Naive thymus-derived CD4-positive, alpha-beta T cell (primary cell): ENCODE measurements at places on chromosomes 12 and 14.
A peak's percentile ranks its signal among the peaks of the same experiment; 100 is the strongest.

GRCh38 chr12:104928036-104928745, 29.9 kb downstream of the SLC41A2 start:
- no peak for DNase-seq

DNA sequence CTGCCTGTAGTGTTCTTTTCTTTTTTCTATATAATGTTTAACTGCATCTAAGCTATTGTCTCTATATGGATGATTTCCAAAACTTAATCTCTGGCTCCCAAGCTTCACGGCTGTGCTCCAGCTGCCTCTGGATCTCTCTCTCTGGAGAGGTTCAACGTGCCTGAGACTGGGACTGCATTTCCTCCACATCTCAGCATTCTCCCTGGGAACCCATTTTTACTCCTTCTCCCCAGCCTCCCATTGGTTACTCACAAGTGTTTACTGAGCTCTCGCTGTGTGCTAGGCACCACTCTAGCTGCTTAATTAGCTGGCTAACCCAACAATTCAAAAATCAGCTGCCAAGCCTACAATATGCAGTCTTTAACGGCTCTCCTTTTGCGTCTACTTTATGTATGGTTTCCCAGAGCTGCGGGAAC, 34.7 kb downstream of the FBXL14 start:
- DNase-seq: no peak

- no peak for DNase-seq
Observed at GRCh38 chr12:58882826-58883225, 37.5 kb downstream of the LRIG3 start.

- DNase-seq: no peak
Observed at GRCh38 chr14:100873096-100873482, 30.4 kb downstream of the RTL1 start.

DNA sequence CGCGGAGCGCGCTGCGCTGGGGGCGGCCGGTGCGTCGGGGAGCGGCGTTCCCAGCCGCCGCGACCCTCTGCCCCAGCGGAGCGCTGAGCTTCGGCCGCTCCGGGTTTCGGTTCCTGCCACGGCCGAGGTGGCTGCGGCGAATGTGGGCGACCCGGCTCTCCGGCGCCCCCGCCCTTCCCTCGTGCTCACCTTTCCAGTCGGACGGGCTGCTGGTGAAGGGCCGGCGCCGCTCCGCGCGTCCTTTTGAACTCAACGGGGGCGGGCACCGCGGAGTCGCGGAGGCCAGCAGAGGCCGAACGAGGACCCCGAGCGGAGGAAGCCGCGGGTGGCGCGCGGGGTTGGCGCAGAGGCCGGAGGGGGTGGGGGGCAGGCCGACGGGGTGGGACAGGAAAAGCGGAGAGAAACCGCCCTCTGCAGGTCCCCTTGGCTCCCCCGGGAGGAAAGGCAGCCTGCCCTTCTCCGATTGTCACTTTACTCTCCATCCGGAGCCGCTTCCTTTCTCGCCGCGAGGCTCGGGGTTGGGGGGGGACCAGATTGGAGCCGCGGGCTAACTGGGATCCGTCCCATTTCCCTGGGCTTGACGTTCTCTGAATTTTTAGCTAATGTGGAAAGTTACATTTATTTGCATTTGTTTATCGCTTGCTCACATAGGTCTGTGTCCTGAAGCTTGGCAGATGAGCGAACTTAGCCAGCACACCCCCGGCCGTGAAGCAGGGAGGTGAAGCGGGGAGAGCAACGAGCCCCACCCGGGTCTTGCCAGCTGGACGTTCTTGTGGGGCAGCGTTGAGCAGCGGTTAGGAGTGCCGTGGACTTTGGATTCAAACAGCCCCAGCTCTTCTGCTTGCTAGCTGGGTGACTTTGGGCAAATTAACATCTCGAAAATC, at the start of gene SMAGP:
Gene SMAGP, minus strand, starts transcription at position 349 of the 884 bp plus-strand sequence. CDS start 1,137 bp downstream, outside the sequence.
- peak; percentile 30 for DNase-seq

DNA sequence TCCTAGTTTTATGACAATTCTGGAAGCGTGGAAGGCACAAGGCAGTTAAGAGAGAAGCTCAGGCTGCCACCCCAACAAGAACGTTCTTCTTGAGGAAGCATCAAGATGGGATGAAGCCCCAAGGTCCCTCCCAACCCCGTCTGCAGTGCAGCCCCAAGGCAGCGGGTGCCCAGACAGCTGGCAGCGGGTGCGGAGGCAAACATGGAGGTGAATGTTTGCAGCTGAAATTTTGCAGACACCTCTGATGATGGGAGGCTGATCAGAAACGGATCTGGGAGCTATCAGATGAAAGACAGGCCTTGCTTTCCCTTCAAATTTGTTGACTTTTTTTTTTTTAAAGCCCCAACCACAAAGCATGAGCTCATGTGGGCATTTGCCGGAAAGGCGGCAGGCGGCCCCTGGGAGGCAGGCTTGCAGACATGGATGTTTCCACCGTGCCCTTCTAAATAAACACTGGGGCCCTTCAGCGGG, 230.7 kb upstream of the RTL1 start:
- no peak for DNase-seq

- DNase-seq: no peak
Observed at GRCh38 chr12:15837141-15837790, 44.9 kb upstream of the STRAP start.

DNA sequence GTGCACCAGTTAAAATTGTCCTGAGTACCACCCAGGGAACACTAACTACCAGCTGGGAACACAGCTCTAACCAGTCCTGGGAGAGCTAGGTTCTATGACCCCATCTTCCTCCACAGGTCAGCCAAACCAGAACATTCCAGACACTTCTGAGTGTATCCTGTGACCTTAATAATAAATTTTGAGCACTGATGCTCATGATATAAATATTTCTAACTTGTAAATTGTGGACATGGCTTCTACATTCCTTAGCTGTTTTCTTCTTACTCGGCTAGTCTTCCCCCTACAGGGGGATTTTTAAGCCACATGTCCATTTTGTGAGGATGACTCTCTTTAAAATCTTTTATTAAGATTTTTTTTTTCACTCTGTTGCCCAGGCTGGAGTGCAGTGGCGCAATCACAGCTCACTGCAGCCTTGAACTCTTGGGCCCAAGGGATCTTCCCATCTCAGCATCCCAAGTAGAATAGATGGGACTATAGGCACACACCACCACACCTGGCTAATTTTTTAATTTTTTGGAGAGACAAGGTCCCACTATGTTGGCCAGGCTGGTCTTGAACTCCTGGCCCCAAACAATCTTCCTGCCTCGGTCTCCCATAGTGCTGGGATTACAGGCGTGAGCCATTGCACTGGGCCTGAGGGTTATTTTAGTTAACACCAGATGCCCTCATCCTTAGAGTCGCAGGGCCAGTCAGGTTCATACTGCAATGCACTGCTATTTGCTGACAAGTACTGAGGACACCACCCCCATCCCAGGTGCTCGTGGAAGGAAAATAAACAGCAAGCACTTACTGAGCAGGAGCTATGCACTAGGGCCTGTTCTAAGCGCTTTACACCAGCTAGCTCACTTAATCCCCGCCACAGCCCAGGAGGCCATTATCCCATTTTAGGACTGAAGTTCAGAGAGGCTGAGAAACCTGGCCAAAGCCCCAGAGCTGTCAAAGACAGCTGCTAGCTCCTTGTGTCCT, 142.6 kb upstream of the NCOR2 start:
- no peak for DNase-seq

GRCh38 chr12:109998241-109998903, 858 bp upstream of the ANKRD13A start:
- no peak for DNase-seq

DNA sequence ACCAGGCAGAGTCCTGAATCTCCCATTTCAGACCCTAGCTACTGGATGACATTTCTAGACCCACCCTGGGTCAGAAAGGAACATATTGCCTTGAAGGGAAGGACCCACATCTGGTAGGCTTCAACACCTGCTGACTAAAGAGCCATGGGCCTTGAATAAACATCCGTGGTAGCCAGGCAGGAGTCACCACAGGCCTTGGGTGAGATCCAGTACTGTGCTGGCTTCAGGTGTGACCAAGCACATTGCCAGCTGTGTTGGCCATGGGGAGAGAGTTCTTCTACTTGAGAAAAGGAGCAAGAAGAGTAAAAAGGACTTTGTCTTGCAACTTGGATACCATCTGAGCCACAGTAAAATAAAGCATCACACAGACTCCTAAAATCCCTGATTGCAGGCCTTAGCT, 332.6 kb downstream of the SLC16A7 start:
- DNase-seq: no peak

DNA sequence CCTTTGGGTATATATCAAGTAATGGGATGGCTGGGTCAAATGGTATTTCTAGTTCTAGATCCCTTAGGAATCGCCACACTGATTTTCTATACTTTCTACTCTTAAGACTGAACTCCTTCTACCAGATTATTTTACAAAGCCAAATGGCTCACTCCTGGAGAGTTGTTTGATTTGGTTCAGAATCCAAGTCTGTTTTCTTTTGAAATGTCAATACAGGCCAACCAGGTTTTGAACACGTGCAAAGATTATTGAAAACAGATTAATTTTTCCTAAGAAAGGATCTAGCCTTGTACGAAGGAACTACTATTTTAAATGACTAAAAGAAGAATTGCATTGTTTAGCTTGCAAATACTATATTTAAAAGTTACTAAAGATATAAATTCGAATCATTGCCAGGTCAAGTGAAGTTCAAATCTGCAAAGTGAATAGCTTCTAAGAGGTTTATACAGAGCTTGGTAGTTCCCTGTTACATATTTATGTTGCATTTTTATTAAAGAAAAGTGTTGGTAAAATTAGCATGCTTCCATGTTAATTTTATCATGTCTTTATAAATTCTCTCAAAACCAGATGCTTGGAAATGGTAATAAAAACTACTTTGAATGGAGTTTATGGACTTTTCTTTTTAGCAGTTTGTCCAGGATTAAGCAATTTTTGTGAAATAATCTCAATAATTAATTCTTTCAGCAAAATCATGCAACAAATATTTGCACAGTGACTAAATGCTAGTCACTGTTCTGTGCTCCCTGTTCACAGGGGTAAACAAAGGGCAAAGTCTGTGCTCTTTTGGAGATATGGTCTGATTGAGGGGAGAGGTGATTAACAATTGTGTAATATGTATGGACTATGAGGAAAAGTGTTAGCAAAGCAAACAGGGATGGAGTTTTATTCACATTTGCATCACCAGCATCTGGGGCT, 38.9 kb downstream of the GPR65 start:
- DNase-seq: no peak

DNA sequence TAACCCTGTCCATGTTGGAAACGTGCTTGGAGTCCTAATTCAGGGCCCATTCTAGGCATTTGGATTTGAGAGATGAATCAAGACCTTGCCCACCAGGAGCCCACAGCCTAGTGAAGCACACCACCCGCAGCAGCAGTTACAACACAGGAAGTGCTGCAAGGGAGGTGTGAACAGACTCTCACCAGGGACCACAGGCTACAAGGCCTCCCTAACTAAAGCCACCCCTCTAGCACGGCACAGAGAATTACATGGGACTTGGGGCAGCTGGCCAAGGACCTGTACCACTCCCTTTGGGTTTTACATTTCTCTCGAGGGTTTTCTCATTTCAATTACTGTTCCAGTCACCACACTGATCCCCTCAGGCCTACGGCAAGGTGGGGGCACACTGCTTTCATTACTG, 49.5 kb upstream of the FOXN3 start:
- DNase-seq: no peak

DNA sequence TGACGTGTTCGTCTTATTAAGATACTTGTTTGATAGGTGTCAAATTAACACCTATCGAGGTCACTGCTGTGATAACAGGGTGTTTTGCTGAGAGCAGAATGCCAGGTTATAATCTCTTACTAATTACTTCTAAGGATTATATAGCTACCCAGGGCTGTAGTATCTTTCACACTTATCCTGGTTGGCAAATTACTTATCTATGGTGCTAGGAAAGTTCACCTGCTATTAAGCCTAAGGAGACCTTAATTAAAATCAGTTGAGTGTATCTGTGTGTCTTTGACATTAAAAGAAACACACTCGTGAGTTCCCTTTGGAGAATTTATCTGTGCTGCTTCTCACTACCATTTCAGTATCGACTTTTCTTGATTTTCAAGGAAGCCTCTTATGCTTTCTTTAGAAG, 301.6 kb upstream of the SLC16A7 start:
- DNase-seq: no peak

DNA sequence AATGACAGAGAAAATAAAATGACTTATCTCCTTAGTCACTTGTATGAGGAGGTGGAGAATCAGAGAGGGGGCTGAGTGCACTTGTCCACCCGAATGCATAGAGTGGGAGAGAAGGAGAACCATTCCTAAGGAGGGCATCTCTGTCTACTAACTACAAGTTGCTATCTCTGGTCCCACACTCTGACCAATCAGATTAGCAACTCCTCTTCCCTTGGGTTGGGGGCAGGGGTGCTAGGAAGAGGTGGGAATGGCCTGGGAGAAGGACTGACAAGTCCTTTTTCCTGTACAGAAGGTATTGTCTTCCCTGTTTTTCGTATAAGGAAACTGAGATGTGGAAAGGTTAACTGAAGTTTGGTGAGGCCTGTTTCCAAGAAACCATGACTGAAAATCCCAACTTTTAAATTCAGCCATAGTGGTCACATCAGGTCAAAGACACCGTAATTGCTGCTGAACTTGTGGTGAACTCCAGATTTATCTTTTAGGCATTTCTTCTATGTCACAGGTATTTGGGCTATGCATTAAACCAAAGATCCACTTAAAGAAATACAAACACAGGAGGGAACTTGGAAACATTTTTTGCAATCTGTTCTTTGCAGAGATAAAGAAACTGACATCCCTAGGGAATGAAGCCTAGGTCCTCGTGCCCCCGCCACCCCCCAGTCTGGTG, 207.8 kb downstream of the CRADD start:
- DNase-seq: no peak

GRCh38 chr12:92470608-92471021, 232.2 kb upstream of the PLEKHG7 start:
- DNase-seq: no peak

- DNase-seq: peak; percentile 17
Observed at GRCh38 chr12:4421590-4422031, 24.0 kb downstream of the FGF6 start.

DNA sequence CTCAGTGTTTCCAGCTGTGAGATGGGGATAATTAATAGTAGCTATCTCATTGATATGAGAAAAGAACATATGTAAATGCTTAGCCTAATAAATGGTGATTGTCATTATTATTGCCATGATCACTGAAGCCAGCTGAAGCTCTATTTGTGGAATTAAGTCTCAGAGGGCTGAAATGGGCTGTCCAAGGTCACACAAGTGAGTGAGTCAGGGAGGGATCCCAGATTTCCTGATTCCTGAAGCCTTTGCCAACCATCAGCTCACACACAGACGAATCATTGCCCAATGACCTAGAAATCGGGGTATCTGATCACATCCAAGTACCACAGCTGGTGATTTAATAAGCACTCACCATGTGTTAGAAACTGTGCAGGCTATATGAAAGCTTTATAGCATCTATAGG, 21.6 kb upstream of the TMEM229B start:
- no peak for DNase-seq

GRCh38 chr14:75484711-75485429, 37.4 kb upstream of the BATF start:
- DNase-seq: no peak

- no peak for DNase-seq
Observed at GRCh38 chr12:68915055-68915454, 17.9 kb downstream of the CPM start.
